ENCODE measurements at places on chromosomes 12 and 14.

DNA sequence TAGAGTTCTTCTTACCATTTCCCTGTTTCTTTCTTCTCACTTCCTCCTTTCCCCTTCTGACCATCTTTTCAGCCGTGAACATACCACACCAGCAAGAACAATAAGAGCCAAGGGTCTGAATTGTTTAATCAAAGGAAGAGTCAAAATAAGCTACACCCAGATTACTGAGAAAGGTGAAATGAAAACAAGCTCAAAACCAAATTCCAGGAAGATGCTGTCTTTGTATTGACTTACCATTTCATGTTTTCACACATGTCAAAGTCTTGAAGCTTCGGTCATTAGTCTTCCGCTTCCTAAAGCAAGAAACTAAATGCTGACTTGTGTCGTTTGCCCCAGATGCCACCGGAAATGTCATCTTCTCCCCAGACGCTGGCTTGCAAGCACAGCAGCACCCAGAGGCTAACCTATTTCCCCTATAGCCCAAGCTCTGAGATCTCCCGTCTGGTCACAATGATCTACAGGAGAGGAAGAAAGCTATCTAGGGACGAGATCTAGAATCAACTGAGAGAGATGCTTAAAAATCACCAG lies 136.5 kb upstream of the AMIGO2 start:
- H3K27ac ChIP-seq: peak overlapping the region; percentile 100
- H3K36me3 ChIP-seq: peaks cover 51% of the 10 kb centered on the region
- H3K4me3 ChIP-seq: peak overlapping the region; percentile 99
- H3K4me1 ChIP-seq: peaks cover 60% of the 10 kb centered on the region

DNA sequence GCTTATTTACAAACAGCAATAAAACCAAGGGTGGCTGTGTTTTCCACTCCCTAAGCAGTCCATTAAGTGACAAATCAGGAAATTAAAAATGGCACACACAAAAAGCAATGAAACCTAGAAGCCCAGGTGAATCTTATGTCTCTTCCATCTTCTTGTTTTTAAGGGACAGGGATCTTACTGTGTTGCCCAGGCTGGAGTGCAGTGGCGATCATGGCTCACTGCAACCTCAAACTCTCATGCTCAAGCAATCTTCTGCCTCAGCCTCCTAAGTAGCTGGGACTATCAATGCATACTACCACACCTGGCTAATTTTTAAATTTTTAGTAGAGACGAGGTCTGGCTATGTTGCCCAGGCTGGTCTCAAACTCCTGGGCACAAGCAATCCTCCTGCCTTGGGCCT lies 52.4 kb upstream of the CERS5 start:
- peaks cover 20% of the 10 kb centered on the region for H3K4me1 ChIP-seq
- no peak for ATAC-seq
- H3K27ac ChIP-seq: no peak overlapping the region

DNA sequence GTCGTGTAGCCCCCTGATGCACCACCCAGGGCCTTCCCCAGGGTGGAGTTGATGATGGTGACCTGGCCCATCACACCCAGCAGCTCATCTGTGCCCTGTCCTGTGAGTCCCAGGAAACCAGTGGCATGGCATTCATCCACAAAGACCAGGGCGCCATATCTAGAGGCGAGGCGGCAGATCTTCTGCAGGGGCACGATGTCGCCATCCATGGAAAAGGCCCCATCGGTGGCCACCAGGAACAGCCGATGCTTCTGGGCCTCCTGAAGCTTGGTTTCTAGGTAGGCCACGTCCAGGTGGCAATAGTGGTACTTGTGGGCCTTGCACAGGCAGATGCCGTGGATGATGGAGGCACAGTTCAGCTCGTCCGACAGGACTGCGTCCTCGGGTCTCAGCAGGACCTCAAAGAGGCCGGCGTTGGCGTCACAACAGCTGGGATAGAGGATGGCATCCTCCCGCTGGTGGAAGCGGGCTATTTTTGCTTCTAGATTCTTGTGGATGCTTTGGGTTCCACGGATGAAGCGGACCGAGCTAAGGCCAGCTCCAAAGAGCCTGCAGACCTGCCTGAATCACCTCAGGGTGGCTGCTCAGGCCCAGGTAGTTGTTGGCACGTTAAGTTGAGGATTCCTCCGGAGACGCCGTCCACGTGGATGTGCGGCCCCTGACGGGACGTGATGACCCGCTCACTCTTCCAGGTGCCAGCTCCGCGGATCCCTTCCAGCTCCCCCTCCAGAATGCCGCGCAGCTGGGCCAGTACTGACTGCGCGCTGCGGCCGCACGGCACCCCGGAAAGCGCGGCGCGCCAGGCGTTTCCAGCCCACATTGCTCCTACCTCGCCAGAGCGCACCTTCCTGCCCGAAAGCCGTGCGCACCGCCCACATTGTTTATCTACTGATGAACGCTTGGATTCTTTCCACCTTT lies 47.0 kb downstream of the WDR89 start:
- H3K36me3 ChIP-seq: peaks cover 56% of the 10 kb centered on the region
- no peaks in the 10 kb centered on the region for H3K27me3 ChIP-seq
- H3K4me1 ChIP-seq: no peaks in the 10 kb centered on the region
- no peak overlapping the region for H3K4me3 ChIP-seq

GRCh38 chr14:26204366-26204727 lies 393.5 kb downstream of the NOVA1 start:
- H3K27me3 ChIP-seq: no peaks in the 10 kb centered on the region
- no peak overlapping the region for H3K4me3 ChIP-seq
- H3K27ac ChIP-seq: no peak overlapping the region
- no peaks in the 10 kb centered on the region for H3K36me3 ChIP-seq

DNA sequence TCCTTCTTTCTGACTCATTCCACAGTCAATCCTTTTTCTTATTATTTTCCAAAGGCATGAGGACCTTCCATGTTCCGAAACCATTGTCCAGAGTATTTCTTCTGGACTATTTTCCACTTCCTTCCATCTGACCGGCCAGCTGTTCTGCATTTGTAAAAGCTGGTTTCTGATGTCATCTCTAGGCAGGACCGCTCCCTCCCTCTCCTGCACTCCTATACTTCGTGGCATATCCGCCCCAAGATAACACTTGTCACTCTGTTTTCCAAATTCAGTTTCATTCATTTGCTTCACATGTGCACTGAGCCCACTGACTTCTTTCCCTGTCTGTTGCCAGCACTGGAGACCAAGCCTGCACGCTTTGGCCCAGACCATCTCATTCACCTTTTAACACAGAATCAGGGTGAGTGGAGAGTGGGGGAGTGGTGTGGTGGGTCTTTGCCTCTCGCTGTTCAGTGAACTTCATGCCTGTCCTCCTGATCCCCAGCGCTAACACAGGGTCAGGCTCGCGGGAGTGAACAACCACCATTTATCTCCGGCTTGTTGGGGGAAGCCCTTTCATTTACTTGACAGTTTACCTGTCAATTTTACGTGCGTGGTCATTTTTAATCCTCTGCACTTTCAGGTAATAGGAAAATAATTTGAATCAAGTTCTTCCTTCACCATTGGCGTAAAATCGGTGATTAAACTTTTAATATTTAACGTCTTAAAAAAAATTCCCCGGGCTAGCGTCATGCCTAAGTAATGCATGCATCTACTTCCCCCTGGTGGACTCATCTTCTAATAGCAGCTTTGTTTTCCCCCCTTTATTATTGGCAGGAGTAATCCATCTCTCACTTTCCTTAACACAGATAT lies 52.5 kb downstream of the C12orf75 start:
- H3K27ac ChIP-seq: no peak overlapping the region
- no peak for ATAC-seq
- no peak overlapping the region for H3K4me3 ChIP-seq
- no peaks in the 10 kb centered on the region for H3K4me1 ChIP-seq
